ENCODE measurements at places on chromosomes 7 and 10.

GRCh38 chr7:121797657-121798452 lies 75.1 kb upstream of the PTPRZ1 start:
- no peak for DNase-seq

- DNase-seq, result no peak
These were observed 7.6 kb downstream of the CALD1 start for GRCh38 chr7:134787064-134787463.

DNA sequence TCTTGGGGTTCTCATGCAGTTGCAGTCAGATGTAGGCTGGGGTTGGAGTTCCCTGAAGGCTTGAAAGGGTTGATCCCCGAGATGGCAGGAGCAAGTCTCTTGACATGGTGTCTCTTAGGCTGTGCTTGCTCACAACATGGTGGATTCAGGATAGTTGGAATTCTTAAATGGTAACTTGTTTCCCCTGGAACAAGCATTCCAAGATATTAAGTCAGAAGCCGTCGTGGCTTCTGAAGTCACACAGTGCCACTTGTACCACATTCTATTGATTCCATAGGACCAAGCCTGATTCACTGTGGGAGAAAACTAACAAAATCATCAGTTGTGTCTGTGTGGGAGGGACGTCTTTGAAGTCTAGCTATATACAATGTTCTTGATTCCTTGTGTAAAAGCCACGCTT lies 3.5 kb upstream of the SLC35B4 start:
- no peak for DNase-seq

GRCh38 chr10:101223274-101224059 lies 5.8 kb downstream of the LBX1 start:
- no peak for DNase-seq

Data from effector memory CD8-positive, alpha-beta T cell (primary cell).